ENCODE measurements at places on chromosomes 1 and 21. TPM values are rescaled to one million over a fixed set of nuclear protein-coding genes. Genes with fewer than 3 reads are reported as not detected.

- no peak for DNase-seq
- H3K27me3 ChIP-seq: no peaks in the 10 kb centered on the region
- no peaks in the 10 kb centered on the region for H3K36me3 ChIP-seq
- no peak overlapping the region for H3K4me3 ChIP-seq
- H3K27ac ChIP-seq: no peak overlapping the region
Observed at GRCh38 chr1:65330021-65330420, 20.7 kb downstream of the DNAJC6 start.

DNA sequence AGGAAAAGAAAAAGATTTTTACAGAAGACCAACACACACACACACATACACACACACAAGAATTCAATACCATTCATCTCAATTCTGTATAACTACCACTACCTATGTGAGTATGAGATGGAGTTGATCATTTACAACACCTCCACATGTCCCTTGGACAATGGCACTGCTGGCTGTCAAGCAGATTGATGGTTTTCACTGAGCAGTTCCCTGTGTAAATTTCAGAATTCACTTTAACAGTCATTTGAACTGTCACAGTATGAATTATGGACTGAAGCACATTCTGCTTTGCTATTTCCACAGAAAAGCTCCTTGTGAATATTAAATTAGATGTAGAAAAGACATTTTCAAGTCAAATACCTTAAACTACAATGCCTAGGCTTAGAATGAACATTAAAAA lies 14.3 kb downstream of the KCNT2 start:
- no peaks in the 10 kb centered on the region for H3K36me3 ChIP-seq
- no peak for DNase-seq
- no peak overlapping the region for H3K27ac ChIP-seq
- H3K4me3 ChIP-seq: no peak overlapping the region

GRCh38 chr1:208273386-208274017 lies 29.3 kb upstream of the PLXNA2 start:
- H3K4me3 ChIP-seq: no peak overlapping the region
- H3K4me1 ChIP-seq: no peaks in the 10 kb centered on the region
- H3K27ac ChIP-seq: no peak overlapping the region
- no peak for DNase-seq
- H3K27me3 ChIP-seq: peaks cover 32% of the 10 kb centered on the region

GRCh38 chr1:20233394-20233793 lies 47.1 kb upstream of the PLA2G2C start:
- no peaks in the 10 kb centered on the region for H3K4me1 ChIP-seq
- no peak overlapping the region for H3K27ac ChIP-seq
- no peak overlapping the region for H3K4me3 ChIP-seq
- DNase-seq: no peak
- no peaks in the 10 kb centered on the region for H3K36me3 ChIP-seq

DNA sequence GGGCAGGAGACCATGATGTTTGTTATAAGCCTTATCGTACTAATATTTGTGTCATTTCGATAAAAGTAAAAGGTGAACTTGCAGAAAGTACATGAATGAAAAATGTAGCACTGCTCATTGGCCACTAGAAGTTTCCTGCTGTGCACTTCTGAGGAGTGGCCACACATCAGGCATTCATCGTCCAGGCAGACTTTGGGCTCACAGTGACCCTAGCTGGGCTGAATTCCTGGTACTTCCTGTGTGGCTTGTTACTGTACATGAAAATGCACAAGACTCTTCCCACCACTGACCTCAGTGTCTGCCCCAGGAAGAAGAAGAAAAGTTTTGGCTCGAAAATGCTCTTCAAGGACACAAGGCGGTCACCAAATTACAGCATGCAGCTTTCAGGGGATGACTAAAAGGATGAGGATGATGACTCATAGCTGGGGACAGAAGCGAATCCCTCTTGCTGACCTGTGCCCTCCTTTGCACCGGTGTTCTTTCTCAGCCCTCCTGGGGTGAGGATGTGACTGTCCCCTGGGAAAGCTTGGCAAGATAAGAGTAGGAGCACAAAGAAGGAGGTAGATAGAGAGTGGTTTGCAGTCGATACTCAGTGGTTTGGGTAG lies 252.4 kb upstream of the KAZN start:
- no peak overlapping the region for H3K27ac ChIP-seq
- no peak for DNase-seq
- H3K4me3 ChIP-seq: no peak overlapping the region
- H3K4me1 ChIP-seq: no peaks in the 10 kb centered on the region
- no peaks in the 10 kb centered on the region for H3K27me3 ChIP-seq

DNA sequence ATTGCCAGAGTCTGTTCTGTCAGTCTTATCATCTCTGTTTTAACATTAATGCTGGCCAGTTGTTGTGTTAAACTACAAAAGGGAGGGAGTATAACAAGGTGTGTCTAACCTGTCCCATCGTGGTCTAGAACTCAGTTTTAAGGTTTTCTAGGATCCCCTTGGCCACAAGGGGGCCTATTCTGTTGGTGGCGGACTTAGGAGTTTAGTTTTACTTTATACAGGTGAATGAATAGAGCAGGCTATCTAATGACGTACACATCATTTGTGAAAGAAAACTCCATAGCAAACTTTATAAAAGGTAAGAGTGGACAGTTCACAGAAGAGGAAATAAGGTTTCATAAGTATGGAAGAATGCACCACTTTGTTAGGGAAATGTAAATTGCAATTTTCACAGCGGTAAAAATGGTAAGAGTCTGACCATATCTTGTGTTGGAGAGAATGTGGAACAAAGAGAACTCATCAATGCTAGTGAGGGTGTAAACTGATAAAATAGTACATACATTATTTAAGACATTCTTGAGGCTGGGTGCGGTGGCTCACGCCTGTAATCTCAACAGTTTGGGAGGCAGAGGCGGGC lies 2.5 kb upstream of the ATF6 start:
- H3K4me1 ChIP-seq: peaks cover 43% of the 10 kb centered on the region
- H3K4me3 ChIP-seq: peak overlapping the region; percentile 39
- H3K36me3 ChIP-seq: peaks cover 12% of the 10 kb centered on the region
- no peaks in the 10 kb centered on the region for H3K27me3 ChIP-seq

DNA sequence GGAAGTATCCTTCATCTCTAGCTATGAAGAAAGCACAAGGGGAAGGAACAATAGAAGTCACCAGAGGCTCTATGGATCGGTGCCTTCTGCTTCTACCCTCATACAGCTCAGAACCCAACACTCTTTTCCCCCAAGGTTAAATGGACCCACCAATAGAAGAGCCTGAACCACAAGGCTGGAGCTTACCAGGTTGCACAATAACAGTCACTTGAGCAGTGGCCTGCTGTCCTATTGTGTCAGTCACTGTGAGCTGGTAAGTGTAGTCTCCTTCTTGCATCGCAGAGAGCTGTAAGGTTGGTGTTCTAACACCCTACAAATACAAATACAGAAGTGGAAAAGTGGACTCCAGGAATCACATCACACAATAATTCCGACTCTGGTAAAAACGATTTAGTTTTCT lies 103.0 kb downstream of the KIAA0319L start:
- no peak overlapping the region for H3K27ac ChIP-seq
- no peak for DNase-seq
- peaks cover 38% of the 10 kb centered on the region for H3K36me3 ChIP-seq
- no peaks in the 10 kb centered on the region for H3K27me3 ChIP-seq
- peaks cover 28% of the 10 kb centered on the region for H3K4me1 ChIP-seq
- no peak overlapping the region for H3K4me3 ChIP-seq

DNA sequence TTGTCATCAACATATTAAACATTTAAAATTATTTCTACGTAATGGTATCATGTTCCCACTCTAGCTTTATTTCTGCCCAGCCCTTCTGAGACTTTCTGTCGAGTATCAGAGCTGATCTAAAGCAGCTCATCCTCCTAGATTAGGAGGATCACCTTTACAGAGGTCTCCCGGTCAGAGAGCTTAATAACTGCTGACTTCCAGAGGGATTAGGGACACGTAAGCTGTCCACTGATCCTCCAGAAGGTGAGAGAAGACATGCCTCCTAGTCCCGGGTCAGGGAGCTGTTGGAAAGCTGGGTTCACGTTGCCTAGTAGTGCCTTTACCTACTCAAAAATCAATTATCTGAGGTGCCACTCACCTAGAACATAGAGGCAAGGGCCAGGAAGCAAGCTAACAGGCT lies 31.2 kb upstream of the NADK start:
- peaks cover 33% of the 10 kb centered on the region for H3K36me3 ChIP-seq
- H3K27ac ChIP-seq: no peak overlapping the region
- no peak overlapping the region for H3K4me3 ChIP-seq

DNA sequence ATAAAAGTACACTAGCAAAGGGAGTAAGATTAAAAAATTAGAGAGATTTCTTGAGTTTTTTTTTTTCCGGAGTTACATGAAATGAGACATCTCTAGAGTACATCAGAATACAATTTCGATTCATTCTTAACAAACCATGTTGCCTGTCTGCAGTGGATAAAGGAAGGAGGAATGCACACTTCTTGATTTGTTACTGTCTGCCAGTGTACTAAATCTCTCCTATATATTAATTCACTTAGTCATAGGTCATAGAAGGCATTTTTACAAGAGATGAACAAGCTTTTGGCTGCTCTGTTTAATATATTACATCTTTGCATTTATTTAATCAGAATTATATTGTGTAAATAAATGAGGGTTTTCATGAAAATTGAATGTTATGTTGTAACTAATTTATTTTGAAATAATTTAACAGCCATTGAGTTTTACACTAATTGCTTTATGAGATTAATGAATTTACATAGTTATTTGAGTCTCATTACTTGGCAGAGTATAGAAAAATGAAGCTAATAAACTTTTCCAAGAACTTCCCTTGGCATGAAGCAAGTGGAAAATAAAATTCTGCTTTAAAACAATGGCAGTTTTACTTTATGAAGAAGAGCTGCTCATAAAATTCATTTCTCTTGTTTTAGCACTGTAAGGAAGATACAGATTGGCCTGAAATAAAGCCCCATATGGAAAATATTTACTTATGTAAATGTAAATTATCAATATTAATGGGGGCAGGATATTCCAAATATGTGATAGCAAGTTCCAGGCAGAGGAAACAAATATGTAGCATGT lies 1284.7 kb downstream of the BRINP3 start:
- DNase-seq: no peak
- H3K4me3 ChIP-seq: no peak overlapping the region
- no peak overlapping the region for H3K27ac ChIP-seq
- no peaks in the 10 kb centered on the region for H3K27me3 ChIP-seq
- no peaks in the 10 kb centered on the region for H3K36me3 ChIP-seq

GRCh38 chr1:43272576-43273571 lies 3.1 kb downstream of the TMEM125 start:
- no peak overlapping the region for H3K27ac ChIP-seq
- DNase-seq: no peak

- no peak overlapping the region for H3K27ac ChIP-seq
- H3K4me3 ChIP-seq: no peak overlapping the region
- H3K4me1 ChIP-seq: no peaks in the 10 kb centered on the region
- no peaks in the 10 kb centered on the region for H3K36me3 ChIP-seq
- H3K27me3 ChIP-seq: no peaks in the 10 kb centered on the region
- DNase-seq: no peak
Observed at GRCh38 chr1:221264848-221265247, 385.6 kb downstream of the HLX start.

GRCh38 chr1:237542525-237543418 lies 347.9 kb downstream of the ZP4 start:
- no peak overlapping the region for H3K27ac ChIP-seq
- DNase-seq: no peak
- no peak overlapping the region for H3K4me3 ChIP-seq
- H3K36me3 ChIP-seq: no peaks in the 10 kb centered on the region
- no peaks in the 10 kb centered on the region for H3K27me3 ChIP-seq
- no peaks in the 10 kb centered on the region for H3K4me1 ChIP-seq

- no peak overlapping the region for H3K4me3 ChIP-seq
- no peak for DNase-seq
- no peak overlapping the region for H3K27ac ChIP-seq
- H3K36me3 ChIP-seq: no peaks in the 10 kb centered on the region
- no peaks in the 10 kb centered on the region for H3K4me1 ChIP-seq
- H3K27me3 ChIP-seq: peaks cover 3% of the 10 kb centered on the region
Observed at GRCh38 chr1:78101514-78101913, 55.7 kb downstream of the GIPC2 start.

DNA sequence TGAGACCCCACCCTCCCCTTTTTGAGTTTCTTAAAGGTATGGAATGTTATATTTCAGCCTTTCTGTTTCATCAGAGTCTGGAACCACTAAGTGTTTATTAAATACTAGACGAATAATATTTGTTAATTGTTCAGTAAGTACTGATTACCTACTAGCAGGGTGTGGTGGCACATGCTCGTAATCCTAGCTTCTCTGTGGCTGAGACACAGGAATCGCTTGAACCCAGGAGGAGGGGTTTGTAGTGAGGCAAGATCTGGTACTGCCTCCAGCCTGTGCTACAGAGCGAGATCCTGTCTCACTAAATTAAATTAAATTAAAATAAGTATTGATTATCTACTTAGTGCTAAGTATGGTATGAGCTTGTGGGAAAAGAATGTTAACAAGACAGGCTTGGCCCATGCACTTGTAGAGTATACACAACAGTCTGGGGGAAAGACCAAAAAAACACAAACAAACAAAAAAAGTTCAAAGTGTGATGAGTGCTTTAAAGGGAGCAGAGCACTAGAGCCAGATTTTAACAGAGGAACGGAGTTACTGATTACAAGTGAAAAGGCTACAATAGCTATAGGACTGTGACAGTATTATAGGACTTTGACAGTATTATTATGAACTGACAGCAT lies 2.4 kb downstream of the CEPT1 start:
- H3K27me3 ChIP-seq: no peaks in the 10 kb centered on the region
- no peak for DNase-seq
- no peak overlapping the region for H3K4me3 ChIP-seq
- no peak overlapping the region for H3K27ac ChIP-seq
- peaks cover 58% of the 10 kb centered on the region for H3K4me1 ChIP-seq

DNA sequence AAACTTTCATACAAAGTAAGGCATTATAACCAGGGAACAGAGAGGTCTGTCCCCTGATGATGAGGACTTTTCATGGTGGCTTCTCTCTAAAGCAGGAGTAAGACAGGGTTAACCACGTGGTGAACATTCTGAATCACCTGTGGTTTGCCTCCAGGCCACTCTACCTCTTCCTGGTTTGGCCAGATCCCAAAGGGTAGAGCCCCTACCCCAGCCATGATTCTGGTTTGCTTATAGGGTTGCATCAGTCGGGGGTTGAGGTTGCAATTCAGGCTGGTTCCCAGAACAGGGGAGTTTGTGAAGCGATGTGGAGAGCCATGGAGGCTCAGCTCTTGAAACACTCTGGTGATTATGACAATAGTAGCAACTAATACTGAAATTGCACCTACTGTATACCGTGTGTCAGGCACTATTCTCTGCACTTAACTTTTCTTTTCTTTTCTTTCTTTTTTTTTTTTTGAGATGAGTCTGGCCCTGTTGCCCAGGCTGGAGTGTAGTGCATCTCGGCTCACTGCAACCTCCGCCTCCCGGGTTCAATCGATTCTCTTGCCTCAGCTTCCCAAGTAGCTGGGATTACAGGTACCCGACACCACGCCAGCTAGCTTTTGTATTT lies 8.3 kb downstream of the CNR2 start:
- H3K27ac ChIP-seq: no peak overlapping the region
- no peak for DNase-seq
- peaks cover 27% of the 10 kb centered on the region for H3K4me1 ChIP-seq
- no peak overlapping the region for H3K4me3 ChIP-seq

ZZZ3 gene
- 34.2 TPM for total RNA-seq

LAMC2 gene
- 0.04 TPM for total RNA-seq

SELENBP1 gene
- total RNA-seq: not detected

GNG4 gene
- 0.37 TPM for total RNA-seq

TNFRSF25 gene
- 88.5 TPM for total RNA-seq

PDZK1IP1 gene
- not detected for total RNA-seq
